LoVo (cell line): ENCODE measurements at places on chromosomes 1 and 21.

GRCh38 chr1:92329347-92330129 lies 30.7 kb downstream of the RPAP2 start:
- no peak for DNase-seq

- no peak for DNase-seq
Measured at GRCh38 chr21:43956670-43957035, 55.5 kb upstream of the TRAPPC10 start.

- DNase-seq: no peak
Measured at GRCh38 chr1:235391874-235392273, 24.6 kb downstream of the TBCE start.

GRCh38 chr1:112296908-112297307 lies 99.1 kb upstream of the CTTNBP2NL start:
- DNase-seq: no peak

- no peak for DNase-seq
Measured at GRCh38 chr1:50426108-50426700, 3.0 kb upstream of the DMRTA2 start.

DNA sequence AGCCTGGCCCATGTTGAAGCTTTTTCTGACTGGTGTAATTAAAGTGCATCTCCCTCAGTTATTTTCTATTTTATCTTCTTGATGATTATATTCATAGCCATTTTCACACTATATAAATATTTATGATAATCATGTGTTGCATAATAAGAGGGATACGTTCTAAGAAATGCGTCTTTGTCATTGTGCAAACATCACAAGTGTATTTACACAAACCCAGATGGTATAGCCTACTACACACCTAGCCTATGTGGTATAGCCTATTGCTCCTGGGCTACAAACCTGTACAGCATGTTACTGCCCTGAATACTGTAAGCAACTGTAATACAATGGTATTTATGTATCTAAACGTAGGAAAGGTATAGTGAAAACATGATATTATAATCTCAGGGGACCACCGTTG lies 88.1 kb downstream of the BACH1 start:
- DNase-seq: no peak

DNA sequence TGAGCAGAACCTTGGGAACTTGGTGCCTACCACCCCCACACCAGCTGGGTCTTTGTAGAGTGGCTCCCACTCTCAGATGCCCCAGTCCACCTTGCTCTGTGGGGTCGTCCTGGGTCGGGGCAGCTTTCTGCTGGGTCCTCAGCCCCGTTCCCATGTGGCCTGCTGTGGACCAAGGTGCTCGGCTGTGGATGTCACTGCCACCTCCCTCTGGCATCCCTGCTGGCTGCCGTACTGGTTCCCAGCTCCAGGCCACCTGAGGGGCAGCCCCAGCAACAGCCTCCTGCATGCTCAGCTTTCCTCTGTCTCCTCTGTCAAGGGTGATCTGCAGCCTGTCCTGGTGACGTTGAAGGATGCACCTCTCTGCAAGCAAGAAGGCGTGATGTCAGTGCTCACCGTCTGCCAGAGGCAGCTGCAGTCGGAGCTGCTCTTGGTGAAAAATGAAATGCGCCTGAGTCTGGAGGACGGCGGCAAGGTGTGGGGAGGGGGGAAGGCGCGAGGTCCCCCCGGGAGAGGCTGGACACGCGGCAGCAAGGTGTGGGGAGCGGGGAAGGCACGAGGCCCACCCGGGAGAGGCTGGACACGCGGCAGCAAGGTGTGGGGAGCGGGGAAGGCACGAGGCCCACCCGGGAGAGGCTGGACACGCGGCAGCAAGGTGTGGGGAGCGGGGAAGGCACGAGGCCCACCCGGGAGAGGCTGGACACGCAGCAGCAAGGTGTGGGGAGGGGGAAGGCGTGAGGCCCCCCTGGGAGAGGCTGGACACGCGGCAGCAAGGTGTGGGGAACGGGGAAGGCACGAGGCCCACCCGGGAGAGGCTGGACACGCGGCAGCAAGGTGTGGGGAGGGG lies 45.9 kb upstream of the DIP2A start:
- no peak for DNase-seq

GRCh38 chr1:245677461-245678240 lies 522.9 kb downstream of the KIF26B start:
- no peak for DNase-seq

- DNase-seq: no peak
Measured at GRCh38 chr1:25945761-25946160, 39.5 kb upstream of the STMN1 start.

DNA sequence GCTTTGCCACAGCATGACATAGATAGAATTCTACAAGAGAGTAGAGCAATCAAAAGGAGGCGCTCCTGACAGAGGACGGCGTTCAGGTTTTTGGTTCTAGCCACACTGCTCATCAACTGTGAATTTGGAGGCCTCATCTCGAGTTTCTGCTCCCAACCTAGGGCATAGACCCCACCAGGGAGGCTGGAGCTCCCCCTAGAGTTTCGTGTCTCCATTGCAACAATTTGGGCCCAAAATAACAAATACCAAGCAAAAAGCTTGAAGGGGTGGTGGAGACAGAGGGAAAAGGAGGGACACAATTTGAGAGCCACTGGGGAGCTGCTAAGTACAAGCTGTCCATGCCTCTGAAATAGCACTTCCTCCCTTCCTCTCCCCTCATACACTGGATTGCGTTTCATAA lies 297.0 kb downstream of the GPATCH2 start:
- DNase-seq: no peak

DNA sequence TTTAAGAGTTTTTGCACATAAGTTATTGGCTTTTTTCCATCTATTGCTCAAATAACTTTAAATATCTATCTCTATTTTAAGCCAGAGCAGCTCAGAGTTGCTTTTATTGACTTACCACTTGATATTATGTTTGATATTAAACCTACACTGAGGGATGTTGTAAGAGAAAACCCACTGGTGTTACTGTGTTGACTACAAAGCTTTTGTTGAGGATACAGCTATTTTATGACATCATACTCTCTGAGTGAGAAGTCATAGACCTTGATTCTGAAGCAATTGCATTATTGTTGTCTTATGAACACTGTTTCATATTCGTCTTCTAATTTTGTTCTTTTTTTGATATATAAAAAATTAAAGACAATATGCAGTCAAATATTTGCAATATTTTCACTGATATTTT lies 560.4 kb downstream of the PTBP2 start:
- no peak for DNase-seq

GRCh38 chr1:28313702-28314546 lies 14.9 kb upstream of the MED18 start:
- peak; percentile 37 for DNase-seq

- DNase-seq: peak; percentile 59
Measured at GRCh38 chr1:225735252-225736149, 42.1 kb upstream of the SRP9 start.

DNA sequence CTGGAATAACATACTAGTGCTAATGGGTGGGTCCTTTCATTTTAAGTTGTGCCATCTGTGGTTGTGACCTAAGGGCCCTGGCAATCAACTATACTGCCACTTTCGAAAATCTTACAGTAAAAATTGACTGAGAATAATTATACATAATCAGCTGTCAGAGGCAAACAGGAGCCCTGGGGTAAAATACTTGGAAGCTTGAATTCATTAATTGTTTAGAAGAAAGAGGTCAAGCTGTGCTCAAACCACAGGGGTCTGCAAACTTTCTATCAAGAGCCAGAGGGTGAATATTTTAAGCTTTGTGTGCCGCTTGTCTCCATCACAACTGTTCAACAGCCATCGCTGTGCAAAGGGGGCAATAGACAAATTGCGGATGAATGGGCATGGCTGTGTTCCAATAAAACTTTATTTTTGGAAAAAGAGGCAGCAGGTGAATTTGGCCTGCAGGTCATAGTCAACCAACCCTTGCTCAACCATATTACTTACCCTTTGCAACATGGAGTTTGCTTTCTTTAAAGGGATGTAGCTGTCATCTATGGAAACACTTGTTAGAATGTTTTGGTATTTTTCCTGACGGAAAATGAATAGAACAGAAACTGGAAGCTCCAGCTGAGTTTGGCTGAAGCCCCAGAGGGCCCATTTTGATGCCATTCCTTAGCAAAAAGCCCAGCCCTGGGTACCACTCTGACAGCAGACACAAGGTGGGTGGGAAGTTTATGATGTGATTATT lies 35.7 kb upstream of the USP1 start:
- DNase-seq: no peak

DNA sequence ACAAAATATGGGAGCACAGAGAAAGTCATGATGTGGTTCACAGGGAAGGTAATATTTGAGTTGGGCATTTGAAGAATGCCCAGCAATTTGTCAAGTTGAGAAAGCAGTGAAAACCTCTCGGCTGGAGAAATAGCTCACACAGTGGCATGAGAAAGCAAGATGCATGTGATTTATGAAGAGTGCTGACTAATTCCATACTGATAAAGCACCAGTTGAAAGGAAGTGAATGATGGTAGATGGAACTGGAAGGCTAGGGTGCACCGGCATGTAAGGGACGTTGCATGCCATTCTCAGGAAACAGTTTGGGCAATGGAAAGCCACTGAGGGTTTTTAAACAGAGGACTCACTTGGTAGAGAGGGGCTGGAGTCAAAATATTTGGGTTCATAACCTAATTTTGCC lies 53.5 kb upstream of the MTF2 start:
- DNase-seq: no peak

DNA sequence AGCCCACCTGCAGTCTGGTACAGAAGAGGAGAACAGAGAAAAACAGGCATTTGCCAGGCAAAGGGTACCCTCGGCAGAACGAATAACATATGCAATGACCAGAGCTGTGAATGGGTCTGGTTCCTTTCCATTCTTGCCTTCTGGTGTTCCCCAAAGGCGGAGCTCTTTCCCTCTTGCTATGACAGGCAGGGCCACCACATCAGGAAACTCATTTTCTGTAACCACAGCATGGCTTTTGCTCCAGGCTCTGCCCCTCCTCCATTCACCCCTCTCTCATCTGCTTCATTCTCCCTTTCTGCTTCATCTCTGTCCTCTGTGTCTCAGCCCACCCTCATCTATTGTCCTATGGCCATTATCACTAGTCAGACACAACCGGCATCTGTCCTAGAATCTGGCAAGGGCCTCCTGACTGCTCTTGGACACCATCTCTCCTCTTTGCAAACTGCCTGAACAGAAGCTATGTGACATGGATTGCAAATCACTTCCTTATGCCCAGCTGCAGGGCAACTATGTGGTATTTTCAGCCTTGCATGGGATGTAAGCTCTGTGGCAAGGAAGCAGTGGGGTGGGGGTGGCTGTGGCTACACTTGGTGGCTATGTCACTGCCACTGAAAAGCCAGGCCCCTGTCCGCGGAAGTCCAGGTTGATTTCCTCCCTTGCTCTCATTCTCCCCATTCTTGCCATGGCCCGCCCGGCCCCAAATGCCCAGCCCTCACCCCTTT lies 78.8 kb upstream of the ABCD3 start:
- DNase-seq: no peak

DNA sequence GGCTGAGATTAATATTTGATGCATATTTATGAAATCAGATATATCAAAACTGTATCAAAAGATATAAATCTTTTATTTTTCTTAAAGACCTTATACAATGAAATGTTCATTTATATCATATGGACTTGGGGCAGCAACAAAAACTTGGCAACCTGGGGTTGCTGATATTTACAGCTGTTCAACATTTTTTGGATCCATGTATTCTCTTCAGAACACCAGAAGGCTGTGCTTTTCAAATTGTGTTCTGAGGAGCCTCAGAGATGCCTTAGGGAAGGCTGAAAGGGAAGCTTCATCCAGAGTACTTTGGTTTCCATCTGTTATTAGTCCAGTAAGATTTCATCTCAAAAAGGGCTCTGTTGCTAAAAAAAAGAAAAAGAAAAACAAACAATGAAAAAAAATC lies 94.8 kb downstream of the DISC1 start:
- DNase-seq: no peak

DNA sequence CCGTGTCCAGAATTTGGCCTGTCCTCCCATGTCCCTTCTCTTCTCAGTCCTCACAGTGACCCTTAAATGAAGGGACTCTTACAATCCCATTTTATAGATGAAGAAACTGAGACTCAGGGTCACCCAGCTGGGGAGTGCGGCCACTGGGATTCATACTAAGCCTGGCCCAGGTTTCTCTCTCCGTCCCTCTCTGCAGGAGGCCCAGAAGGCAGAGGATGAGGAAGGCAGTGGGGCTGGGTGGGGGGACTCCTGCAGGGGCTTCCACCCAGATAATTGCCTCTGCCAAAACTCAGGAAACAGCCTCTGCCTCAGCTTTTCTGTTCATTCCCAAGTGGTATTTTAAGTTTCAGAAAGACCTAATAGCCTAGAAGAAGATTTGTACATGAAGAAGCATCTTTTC lies 299.8 kb downstream of the MATN1 start:
- no peak for DNase-seq

DNA sequence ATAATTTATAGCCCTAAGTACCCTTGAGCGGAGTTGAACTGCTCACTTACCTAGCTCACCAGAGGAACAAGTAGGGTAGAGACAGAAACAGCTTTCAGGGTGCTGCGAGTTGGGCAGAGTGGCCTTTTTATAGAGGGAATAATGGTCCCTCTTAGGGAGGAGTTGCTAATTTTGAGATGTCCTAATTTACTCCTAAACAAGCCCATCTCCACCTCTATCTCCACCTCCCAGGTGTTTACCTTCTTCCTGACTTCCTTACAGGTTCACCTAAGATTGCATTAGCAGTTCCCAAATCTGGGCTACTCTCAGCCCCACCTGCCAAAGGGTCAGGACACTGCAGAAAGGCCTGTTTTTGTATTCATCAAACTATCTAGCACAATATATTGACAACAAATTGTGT lies at the start of gene HRNR:
TSS of gene HRNR (minus strand) at position 101 of the 400 bp plus-strand sequence. CDS start 940 bp downstream, outside the sequence.
- no peak for DNase-seq

GRCh38 chr1:192489748-192490147 lies 85.8 kb upstream of the RGS1 start:
- no peak for DNase-seq

GRCh38 chr1:70656361-70656760 lies 245.3 kb downstream of the CTH start:
- no peak for DNase-seq

DNA sequence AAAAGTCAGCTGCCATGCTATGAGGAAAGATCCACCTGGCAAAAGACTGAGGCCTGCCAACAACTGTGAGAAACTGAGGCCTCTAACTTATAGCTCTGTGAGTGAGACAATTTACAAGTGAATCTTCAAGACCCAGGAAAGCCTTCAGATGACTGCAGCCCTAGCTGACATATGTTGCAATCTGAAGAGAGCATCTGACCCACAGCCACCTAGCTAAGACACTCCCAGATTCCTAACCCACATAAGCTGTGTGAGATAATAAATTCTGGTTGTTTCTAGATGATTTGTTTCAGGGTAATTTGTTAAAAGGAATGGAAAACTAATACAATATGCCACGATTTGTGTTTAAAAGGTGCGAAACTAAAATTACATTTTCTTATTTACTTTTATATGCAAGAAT lies 55.1 kb downstream of the HFM1 start:
- DNase-seq: no peak
